Activated CD8-positive, alpha-beta memory T cell treated with anti-CD3 and anti-CD28 coated beads, Interleukin-2, amount 50 U/mL, for 4 hours (primary cell): ENCODE measurements at places on chromosomes 12 and 14.

GRCh38 chr12:50157259-50157658 is 9.9 kb downstream of the CERS5 start:
- DNase-seq = no peak

DNA sequence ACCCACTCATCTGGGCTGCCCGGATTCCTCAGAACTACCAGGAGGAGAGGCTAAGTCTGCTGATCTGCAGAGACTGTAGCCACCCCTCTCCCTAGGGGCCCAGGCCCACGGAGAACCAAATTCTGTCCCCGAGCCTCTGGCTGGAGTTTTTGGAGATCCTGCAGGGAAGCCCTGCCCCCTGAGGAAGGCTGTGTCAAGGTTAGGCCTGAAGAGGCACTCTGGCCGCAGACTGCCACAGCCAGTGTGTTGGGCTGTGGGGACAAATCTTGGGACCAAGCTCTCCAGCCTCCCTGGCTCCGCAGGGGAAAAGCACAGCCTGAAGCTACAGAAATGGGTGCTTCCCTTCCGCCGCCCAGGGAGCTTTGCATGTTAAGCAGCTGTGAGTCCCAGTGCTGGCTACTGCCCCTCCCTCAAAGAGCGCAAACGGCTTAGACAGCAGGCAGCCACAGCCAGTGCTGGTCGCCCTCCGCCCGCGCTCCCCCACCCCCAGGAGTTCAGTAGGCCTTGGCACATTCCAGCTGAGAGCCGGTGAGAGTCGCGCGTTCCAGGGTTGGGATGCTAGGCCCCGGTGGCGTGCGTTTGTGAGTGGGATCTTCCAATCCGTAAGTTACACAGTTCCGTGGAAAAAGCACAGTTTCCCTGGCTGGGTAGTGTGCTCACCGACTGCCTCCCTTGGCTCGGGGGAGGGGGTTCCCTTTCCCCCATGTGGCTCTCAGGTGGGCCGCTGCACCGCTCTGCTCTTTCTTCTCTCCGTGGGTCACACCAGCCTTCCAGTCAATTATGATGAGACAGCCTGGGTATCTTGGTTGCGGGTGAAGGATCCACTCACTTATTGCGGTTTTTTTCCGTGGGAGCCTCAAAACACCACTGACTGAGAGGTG is 13.2 kb downstream of the CLEC4E start:
- DNase-seq = no peak

DNA sequence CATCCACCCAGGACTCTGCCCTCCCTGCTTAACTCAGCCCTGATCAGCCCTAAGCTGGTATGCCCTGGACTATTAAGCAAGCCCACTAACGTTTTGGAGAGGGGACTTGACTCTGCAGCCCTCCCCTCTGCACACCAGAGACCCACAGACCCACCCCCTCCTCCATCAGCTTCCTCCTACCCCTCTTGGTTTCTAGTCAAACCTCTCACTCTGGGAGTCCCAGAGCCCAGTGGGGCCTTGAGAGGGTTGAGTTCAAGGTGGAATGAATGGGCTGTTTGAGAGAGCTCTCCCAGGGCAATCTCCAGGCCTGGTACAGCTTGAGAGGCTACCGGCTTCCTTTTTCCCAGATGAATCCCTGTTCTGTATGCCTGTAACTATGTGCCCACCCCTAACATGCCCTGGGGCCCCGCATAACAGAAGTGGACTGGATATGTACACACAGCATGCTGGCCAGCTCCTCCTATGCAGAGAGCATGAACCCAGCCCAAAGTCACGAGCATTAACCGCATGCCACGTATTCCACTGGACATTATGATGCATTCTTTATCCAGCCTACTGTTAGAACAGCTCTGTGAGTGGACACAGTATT is 43.6 kb downstream of the IRF2BPL start:
- DNase-seq = no peak

GRCh38 chr14:100384819-100385813 is 62.0 kb downstream of the SLC25A47 start:
- DNase-seq = no peak
